ENCODE measurements at places on chromosomes 6 and 20. TPM values are rescaled to one million over a fixed set of nuclear protein-coding genes. Genes with fewer than 3 reads are reported as not detected.

Gene CD109
- total RNA-seq: not detected

DNA sequence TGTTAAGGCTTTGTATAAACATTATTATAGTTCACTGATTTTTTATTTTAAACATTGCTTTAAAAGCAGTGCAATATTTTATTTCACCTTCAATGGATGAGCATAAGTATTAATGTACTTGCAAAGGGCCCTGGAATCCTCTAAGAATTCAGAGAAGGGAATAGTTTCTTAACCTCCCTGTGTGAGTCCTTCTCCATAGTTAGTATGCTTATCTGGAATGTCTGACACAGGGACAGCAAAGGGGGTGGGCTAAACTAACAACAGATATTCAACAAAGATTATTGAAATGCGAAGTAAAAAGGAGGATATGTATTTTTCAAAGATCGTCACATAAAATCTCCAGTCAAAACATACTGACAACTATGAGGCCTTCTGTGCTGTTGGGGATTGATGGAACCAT, 300.4 kb downstream of the CENPW start:
- no peak for DNase-seq

DNA sequence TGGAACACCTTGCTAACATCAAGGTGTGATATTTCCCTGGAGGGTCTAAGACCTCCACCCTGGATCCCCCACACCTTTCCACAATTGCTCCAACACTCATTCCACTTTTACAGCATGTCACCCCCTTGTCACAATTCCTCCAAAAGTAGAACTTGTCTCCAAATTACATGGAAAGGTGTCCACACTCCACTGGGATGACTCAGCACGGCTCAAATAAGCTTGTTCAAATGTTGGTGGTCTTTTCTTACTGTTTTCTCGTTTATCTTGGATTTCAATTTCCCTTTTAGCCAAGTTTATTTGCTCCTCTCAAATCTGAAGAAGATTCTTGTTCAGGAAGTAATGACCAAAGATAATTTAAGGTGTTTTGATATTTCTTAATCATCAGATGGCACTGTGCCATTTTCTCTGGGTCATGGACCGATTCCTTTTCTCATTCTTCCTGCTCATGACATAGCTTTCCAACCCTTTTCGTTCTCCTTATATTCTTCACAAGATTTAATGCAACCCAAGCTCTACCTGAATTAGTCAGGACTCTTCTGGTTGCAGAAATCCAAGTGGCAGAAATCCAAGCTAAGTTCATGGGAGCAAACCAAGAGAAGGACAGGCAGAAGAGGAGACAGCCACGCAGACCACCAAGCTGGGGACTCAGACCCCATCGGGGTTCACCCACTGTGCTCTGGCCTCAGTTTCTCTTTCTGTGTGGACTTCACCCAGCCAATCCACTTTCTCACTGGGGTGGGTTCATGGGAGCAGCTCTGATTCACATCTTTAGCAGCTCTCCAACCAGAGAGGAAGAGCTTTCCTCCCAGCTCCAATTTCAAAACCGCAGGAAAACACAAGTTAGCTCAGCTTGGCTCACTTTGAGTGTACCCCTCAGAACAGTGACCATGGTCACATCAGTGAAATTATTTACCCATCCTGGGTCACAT, 110.5 kb upstream of the CDYL start:
- no peak for DNase-seq

- DNase-seq: no peak
Measured at GRCh38 chr6:34569361-34569973, 13.3 kb upstream of the SPDEF start.

GRCh38 chr6:39793516-39793915, 1.3 kb downstream of the DAAM2 start:
- DNase-seq: no peak

- DNase-seq: no peak
Measured at GRCh38 chr20:25394276-25394675, 3.6 kb upstream of the ABHD12 start.

- DNase-seq: peak; percentile 39
Measured at GRCh38 chr20:12394786-12395185, 477.1 kb downstream of the BTBD3 start.
